ENCODE measurements at places on chromosomes 3 and 15. TPM values are rescaled to one million over a fixed set of nuclear protein-coding genes. Genes with fewer than 3 reads are reported as not detected.

Gene PAQR5
- total RNA-seq = 16.4 TPM

Gene LRRK1
- 14.8 TPM for total RNA-seq

Gene SIDT1
- 0.19 TPM for total RNA-seq

- no peak for DNase-seq
Measured at GRCh38 chr3:61117045-61117898, 134.0 kb downstream of the FHIT start.

DNA sequence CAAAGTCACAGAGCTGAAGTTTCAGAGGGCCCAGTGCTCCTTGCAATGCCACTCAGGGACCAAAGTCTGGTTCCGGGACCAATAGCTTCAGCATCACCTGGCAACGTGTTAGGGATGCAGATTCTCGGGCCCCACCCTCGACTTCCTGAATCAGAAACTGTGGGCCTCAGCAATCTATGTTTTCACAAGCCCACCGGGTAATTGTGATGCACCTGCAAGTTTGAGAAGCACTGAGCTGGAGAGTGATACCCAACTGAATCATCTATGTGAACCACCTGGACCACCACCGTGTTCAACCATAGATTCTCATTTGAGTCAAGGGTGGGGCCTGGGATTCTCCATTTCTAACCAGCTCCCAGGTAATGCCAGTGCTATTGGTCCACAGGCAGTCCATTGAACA, 55.7 kb downstream of the CORO2B start:
- no peak for DNase-seq
